ENCODE measurements at places on chromosomes 11 and 22.

GRCh38 chr11:100712583-100712982, 25.5 kb downstream of the ARHGAP42 start:
- DNase-seq = no peak

DNA sequence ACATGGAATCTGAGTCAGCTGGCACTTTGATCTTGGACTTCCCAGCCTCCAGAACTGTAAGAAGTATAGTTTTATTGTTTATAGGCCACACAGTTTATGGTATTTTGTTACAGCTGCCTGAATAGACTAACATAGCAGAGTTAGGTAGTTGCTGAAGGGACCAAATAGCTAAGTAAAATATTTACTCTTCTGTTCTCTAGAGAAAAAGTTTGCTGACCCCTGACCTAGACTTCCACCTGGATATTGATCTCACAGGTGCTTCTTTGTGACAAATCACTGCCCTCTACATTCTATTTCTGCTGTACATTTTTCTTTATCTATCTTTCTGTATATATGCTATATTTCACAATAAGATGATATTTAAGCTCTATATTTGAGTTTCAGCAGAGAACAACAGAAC, 212.5 kb downstream of the CSNK2A3 start:
- DNase-seq = no peak

DNA sequence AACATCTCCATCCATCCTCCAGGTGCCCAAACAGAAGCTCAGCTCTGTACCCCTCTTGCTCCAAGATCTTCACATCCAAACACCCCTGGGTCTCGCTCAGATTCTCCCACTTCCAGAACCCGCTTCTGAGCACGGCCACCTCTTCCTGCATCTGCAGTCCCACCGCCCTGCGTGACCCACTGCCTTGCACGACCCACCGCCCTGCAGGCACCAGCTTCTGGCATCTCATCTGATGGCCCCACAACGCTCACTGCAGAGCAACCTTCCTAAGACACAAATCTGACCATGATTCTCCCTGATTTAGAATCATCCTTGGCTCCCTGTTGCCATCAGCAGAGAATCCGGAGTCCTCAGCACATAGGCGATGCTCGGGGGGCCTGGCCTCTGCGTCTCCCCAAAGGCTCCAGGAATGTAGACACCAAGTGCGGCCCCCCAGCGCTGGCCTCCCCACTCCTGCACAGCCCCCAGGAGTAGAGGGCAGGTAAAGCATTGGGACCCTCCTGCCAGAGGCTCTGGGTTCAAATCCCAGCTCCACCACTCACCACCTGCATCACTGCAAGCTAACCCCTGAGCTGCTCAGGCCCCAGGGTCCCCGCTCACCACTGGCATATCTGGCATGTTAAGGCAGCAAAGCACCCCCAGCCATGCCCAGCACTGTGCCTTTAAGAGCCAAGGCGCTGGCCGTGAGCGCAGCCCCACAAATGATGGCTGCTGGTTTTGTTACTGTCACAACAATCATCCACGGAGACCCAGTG, 459.3 kb downstream of the BRD1 start:
- DNase-seq = no peak

- DNase-seq = no peak
Measured at GRCh38 chr11:124167826-124168231, 15.3 kb upstream of the OR10D3 start.

- peak; percentile 87 for DNase-seq
Measured at GRCh38 chr11:18347471-18348125, 25.2 kb downstream of the GTF2H1 start.

DNA sequence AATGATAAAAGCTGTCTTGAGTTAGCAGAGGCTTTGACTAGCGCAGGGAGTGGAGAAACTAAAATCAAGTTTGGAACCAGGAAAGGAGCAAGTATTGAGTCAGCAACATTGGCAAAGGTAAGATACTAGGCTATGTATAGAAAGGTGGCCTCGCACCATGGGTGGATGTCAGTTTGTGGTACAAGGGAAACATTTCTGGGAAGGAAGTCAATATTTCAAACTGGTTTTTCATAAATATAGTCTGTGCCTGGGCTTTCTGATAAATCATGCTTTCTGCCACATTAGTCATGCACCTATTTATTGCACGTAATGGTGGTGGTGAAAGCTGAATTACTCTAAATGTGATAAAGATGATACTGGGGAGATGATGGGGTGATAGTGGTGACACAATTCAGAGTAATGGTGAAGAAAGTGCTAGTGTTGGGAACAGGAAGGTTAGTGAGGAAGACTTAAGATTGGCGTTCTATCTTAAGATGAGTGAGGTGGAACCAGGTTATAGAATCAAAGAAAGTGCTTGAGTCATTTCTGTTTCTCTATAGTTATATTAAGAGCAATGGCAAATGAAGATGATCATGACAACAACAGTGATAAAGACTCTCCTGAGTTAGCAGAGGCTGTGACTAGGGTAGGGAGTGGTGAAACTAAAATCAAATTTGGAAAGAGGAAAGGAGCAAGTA, 729.0 kb downstream of the FAM181B start:
- no peak for DNase-seq

GRCh38 chr11:35619855-35620640, 1.8 kb downstream of the FJX1 start:
- DNase-seq = peak; percentile 34

DNA sequence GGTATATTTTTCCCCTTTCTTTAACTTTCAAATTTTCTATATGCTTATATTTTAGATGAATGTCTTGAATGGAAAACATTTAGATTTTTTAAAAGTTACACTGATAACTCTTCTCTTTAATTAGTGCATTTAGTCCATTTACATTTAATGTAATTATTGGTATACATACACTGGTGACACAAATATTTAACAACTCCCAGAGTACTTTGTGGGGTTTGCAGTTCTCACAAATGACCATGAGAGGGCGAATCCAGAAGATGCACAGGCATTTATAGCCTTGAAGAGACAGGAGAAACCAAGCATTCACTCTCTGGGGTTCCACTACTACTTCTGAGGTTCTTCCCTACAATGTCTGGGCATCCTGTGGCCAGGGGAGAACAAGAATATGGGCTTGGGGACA, 125.1 kb downstream of the TIMP3 start:
- peak; percentile 37 for DNase-seq

DNA sequence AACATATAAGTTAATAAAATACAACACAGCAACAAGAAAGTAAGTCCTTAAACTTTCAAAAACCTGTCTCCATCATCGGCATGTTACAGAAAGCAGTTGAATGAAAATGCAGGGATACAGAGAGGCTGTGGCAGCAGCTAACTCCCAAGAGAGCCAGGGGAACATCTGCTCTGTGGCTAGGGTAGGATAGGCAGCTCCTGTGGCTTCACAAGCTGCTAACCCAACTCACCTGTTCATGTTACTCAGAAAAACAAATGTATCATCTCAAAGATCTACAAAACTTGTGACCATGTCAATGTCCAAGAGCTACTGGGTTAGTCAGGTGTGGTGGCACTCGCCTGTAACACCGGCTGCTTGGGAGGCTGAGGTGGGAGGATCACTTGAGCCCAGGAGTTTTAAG, 15.2 kb upstream of the PLAAT3 start:
- DNase-seq = no peak

- DNase-seq = no peak
Measured at GRCh38 chr22:46060292-46061123, 83.5 kb upstream of the WNT7B start.

DNA sequence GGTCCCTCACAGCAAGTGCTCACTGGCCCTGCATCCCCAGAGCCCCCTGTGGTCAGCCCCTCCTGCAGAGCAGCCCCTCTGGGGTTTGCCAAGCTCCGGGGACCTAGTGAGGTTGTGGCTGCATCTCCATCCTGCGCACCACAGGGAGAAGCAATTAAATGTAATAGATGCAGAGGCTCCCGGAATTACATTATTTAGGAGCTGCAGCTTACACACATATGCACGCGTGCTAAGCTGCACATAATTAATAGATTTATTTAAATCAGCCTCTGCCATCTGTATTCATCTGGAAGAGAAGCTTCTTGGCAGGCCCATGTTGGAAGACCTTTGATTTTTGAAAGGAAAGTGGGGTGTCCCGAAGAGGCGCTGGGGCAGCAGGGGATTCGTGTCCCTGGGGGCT, 1271.5 kb downstream of the BRD1 start:
- no peak for DNase-seq

DNA sequence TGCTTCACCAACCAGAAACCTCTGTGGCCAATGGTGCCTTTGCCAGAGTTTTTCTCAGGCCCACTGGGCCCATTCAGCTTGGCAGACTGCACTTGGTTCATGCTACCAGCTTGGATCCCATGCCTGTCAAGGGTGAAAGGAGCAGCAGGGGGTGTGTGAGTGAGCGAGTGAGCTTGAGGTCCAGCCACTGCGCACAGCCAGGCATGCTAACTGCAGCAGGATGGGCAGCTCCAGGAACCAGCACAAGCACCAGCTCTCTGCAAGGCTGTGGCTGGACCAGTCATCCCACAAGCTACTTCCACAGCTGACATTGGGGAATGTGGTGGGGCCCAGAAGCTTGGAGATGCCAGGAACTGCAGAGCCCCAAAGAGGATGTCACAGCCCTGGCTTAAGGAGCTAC, 40.8 kb downstream of the DDIAS start:
- DNase-seq = no peak

GRCh38 chr11:119417726-119418540, 5.0 kb downstream of the THY1 start:
- DNase-seq = peak; percentile 97

- DNase-seq = peak; percentile 9
Measured at GRCh38 chr11:23192256-23192655, 332.0 kb upstream of the CCDC179 start.
